Mammary microvascular endothelial cell (primary cell): ENCODE measurements at places on chromosomes 7 and 10. TPM values are rescaled to one million over a fixed set of nuclear protein-coding genes. Genes with fewer than 3 reads are reported as not detected.

The CDK6 gene
- 28.9 and 29.7 TPM in 2 replicates for total RNA-seq

The ARHGAP21 gene
- total RNA-seq: 75.5 and 79.5 TPM in 2 replicates

The TRIM74 gene
- total RNA-seq: not detected in 2 replicates

The IFIT1B gene
- 0.34 TPM in 1 of 2 replicates, not detected in the other for total RNA-seq

The MBL2 gene
- total RNA-seq: not detected in 2 replicates

The ZDHHC16 gene
- 47.6 and 57.6 TPM in 2 replicates for total RNA-seq

The MEIG1 gene
- not detected in 2 replicates for total RNA-seq

The PLPP4 gene
- not detected in 2 replicates for total RNA-seq

The OR2AE1 gene
- total RNA-seq: not detected in 2 replicates

The RELN gene
- total RNA-seq: 25.9 and 27.9 TPM in 2 replicates

The PTPRN2 gene
- 12.1 and 14.3 TPM in 2 replicates for total RNA-seq

The LRRC61 gene
- 0.98 and 1.00 TPM in 2 replicates for total RNA-seq

The PROSER2 gene
- 21.5 and 26.4 TPM in 2 replicates for total RNA-seq

The ACTL6B gene
- not detected in 2 replicates for total RNA-seq
